ENCODE measurements at places on chromosomes 6 and 20.

DNA sequence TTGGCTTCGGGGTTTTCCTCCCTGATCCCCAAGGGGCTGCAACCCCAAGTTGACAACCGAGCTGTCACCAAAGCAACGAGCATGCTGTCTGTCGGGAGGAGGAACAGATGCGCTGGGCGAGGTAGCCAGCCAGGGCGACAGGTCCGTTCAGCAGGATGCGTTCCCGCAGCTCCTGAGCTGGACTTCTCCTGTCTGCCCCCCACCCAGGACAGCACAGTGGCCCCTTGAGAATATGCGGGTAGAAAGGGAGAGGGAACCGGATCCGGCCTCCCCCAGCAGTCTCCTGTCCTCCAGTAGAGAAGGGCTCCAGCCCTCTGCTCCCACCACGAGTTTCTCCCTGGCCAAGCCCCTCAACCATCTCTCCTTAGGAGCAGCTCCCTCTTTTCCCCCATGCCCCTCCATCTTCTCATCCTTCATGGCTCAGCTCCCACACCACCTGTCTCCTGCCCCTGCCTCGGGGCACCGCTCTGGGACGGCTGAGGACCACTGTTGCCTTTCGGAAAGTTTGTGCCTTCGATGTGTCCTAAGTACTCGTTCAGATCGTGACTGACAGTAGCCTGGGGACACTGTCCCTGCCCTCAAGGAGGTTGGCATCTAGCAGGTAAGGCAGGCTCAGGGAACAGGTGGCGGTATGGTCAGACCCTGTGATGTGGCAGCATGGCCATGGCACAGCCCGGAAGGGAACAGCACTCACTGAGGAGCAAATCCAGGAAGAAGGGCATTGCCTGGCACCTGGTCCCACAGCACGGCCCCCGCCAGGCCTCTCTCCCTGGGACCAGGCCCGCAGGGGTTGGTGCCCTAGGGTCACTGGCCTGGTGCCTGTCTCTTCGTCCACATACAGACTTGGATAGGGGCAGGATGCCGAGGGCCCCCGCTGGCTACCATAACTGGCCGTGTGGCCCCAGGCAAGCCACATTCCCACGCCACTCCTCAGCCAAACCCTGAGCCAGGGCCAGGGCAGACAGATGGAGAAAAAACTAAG, 96.3 kb downstream of the ASXL1 start:
- DNase-seq, result no peak

DNA sequence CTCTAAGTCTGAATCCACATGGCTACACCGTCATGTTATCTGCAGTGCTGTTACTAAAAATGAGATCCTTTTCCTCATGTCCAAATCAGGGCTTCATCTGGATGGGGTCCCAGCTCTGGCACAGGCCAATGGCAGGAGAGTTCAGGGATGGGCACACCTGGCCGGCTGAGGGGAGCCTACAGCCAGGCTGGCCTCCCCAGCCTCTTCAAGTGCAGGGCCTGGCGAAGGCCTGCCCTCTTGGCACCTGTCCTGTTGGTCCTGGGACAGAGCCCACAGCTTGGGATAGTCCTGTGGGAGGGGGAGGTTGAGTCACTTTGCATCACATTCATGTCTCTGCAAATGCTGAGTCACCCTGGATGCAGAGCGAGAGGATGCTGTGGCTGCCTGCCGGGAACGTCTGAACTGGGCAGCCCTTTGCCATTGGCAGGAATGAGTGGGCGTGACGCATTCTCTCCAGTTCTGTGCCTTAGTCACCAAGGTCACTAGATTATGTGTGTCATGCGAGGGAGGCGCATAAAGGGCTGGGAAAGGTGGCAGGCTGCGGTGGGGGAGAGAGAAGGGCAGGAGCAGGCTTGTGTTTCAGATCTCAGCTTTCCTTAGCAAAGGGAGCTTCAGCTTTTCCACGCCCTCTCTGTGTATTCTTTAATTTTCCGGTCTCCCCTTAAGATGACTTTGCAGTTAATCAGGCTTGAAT, 223.2 kb upstream of the ECI2 start:
- no peak for DNase-seq

DNA sequence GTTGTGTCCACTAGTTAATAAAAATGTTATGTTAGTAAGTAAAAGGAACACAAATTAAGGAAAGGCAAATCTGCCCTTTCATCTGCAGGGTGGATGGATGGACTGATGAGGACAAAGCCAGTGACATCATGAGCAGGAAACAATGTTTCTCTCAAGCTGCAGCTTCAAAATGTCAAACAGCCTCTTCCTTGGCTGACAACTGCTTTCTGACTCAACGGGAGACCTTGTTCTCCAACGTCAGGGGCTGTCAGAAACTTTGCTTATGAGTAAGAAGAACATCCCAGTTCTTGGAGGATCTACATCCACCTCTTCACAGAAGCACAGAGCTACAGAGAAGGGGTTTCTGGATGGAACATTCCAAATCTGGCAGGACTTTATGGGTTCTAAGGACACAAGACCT, 6.0 kb downstream of the CST2 start:
- no peak for DNase-seq

- DNase-seq, result no peak
These were observed 51.0 kb downstream of the SCGN start for GRCh38 chr6:25703005-25703404.

DNA sequence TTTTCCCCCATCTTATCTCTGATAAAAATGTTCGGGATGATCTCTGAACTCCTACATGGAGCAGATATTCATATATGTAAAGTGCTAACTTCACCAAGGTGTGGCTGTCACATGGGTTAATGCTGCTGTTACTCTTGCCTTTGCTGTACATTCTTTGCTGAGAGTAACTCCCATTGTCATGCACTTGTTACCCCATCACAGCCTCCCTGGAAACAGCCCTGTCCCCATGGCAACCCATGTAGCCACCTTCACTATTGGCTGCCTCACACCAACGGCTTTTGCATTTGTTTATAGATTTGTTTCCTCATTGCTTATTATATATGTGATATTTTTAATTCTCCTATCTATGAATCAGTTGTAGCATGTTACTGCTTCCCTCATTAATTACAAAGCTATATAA, 17.3 kb upstream of the IBTK start:
- DNase-seq, result no peak

GRCh38 chr6:166567107-166567506, 19.4 kb downstream of the RAMACL start:
- no peak for DNase-seq

DNA sequence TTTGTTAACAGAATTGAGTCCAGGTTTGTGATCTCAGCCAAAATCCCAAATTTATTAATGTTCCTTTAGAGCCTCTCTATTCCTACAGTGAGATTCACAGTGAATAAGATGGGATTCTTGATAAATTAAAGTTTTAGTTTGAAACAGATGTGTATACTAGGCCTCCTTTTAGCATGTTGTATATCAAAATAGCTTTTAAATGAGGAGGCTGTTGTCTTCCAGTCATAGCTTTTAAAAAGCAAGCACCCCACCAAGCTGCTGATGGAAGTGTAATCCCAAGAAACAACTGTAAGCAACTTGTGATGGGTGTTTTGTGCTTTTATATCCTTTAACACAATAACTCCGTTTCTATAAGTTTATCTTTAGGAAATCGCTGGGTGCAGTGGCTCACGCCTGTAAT, 7.0 kb downstream of the GTF2H5 start:
- no peak for DNase-seq

DNA sequence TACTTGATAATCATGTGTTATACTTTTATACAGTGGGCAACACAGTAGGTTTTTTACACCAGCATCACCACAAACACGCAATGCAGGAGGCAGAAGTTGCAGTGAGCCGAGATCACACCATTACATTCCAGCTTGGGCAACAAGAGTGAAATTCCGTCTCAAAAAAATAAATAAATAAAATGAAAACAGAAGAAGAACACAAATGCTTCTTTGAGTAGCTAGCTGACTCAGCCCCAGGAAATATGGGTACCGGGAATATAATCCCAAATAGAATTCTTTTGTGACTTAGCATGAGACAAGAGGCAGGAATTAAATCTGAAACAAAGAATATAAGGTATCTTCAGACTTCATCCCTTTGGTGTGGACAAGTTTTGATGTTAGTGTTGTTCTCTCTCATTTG, 164.2 kb upstream of the ATXN1 start:
- no peak for DNase-seq

- no peak for DNase-seq
These were observed 7.6 kb upstream of the HLA-DRA start for GRCh38 chr6:32432050-32432450.

GRCh38 chr20:62979310-62979709, 26.8 kb downstream of the SLC17A9 start:
- DNase-seq, result no peak

GRCh38 chr20:1373614-1374013, 19.2 kb downstream of the FKBP1A start:
- no peak for DNase-seq

DNA sequence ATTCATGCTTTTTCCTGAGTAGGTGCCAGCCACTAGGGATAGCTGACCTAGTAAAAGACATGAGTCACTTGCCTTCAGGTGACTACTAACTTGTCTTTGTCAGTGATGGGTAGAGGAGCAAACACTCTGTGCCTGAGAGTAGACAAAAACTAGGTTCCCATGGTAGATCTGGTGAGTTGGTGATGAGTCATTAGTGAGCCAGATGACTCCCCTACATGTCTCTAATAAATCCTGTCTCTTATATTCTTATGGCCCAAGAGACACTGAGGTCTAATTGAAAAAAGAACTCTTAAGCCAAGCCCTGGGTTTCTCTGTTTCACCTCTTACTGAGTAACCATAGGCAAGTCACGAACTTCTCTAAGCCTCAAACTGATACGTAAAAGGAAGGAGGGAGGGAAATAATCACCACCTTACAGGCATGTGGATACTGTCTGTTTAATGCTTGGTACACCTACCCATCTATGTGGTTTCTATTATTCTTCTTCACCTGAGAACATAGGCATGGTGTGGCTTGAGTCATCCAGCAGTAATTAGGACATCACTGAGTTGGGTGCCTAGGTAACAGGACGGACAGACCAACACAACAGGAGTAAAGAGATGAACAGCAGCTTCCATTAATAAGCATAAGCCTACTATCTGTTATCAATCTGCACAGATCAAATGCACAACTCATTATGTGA, 20.3 kb downstream of the TTPAL start:
- DNase-seq, result no peak

DNA sequence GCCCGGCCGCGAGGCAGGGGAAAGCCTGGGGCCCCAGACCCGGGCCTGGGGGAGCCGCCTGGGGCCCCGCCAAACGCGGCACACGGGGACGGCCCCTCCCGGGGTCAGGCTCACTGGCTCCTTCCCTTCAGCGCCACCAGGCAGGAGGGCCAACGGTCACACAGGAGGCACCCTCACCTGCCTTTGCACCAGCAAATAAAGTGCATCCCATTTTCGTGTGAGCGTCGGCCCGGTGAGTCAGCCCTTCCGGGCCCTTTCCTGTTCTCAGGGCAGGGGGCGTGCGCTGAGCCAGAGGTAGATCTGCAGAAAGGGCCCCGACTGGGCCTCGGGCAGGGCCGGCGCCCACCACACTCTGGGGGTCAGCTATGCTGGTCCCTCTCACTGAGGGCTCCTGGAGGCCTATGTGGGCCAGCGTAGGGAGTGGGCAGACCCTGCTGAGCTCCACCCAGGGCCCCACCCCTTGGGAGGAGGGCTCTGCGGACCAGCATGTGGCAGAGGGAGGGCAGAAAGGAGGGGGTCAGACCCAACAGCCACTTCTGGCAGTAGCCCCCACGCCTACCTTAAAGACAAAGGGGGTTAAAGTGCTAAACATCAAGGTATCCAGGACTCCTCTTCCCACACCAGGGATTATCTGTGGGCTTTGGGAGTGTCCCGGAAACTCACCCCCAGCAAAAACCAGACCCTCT, 931 bp upstream of the UCKL1 start:
- no peak for DNase-seq

GRCh38 chr20:50845566-50846215, 50.8 kb downstream of the BCAS4 start:
- DNase-seq, result no peak

GRCh38 chr6:88369262-88369661, 203.1 kb upstream of the CNR1 start:
- no peak for DNase-seq

- DNase-seq, result no peak
These were observed 65.8 kb downstream of the BANF2 start for GRCh38 chr20:17765584-17765983.

- no peak for DNase-seq
These were observed 1.2 kb upstream of the TP53RK start for GRCh38 chr20:46690219-46691106.

DNA sequence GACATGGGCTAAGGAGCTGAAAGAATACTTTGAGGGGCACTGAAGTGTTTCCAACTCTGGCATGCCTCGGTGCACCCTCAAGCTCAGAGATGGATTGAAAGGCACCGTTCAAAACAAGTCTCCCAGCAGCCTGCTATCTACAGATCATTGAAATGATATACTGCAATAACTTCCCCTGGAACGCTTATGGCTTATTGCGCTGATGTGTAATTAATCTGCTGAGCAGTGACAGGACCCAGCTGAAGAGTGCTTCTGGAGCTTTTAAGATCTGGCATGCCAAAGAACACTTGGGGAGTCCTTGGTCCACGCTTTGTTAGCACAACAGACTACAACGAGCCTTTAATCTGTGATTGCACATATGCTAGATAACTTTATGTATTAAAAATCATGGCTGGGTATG, 708.2 kb downstream of the PRKN start:
- no peak for DNase-seq

GRCh38 chr6:89842228-89842627, 12.5 kb downstream of the CASP8AP2 start:
- DNase-seq, result no peak

DNA sequence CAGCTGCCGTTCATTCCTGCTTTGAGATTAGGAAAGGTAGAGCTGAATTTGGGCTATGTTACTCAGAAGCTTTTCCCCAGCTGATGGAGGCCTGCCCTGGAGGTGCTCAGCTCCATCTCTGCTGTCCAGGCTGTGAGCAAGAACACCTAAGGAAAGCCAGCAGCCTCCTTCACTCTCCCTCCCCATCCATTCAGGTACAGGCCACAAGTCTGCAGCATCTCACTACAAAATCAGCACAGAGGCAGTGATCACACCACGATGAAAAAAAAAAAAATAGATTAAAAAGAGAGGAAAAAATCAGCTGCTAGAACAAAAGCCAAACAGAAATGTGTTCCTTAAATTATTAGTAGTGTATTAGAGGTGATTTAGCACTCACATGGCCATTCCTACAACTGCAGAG, 515.0 kb downstream of the CDH26 start:
- no peak for DNase-seq

- DNase-seq, result no peak
These were observed 341.0 kb downstream of the ARHGAP18 start for GRCh38 chr6:129368970-129369369.

DNA sequence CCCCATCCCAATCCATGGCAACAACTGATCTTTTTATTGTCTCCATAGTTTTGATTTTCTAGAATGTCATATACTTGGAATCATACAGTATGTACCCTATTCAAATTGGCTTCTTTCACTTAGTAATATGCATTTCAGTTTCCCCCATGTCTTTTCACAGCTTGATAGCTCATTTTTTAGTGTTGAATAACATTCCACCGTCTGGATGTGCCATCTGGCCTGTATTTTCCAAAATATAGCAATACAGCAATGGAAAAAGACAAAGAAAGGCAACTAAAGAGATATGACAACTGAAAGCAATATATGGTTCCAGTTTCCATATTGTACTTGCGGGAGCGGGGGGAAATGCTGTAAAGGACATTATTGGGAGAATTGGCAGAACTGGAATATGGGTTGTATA, 166.4 kb upstream of the NT5E start:
- DNase-seq, result no peak
